GM23338 (cell line): ENCODE measurements at places on chromosomes 13 and 19.
A peak's percentile ranks its signal among the peaks of the same experiment; 100 is the strongest.

- DNase-seq = peak; percentile 24
Measured at GRCh38 chr13:89923052-89923451, 1424.4 kb upstream of the MIR17HG start.

- no peak for DNase-seq
Measured at GRCh38 chr19:11102944-11103343, 13.7 kb downstream of the LDLR start.

GRCh38 chr19:11598103-11598483, 810 bp downstream of the ZNF627 start:
- no peak for DNase-seq

GRCh38 chr19:30551271-30551670, 179.1 kb downstream of the ZNF536 start:
- DNase-seq = no peak

DNA sequence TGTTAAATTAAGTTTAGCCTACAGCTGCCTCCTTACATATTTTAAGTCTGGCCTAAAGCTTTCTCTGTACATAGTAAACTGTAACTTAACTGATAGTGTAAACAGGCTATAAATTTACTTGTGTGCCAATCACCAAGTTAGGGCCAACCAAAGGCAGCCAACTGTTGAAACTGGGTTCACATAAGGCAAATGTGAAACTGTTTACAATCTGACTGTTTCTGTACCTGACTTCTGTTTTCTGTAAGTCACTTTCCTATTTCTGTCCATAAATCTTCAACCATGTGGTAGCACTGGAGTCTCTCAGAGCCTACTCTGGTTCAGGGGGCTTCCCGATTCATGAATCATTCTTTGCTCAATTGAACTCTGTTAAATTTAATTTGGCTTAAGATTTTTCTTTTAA, 103.1 kb downstream of the RAP2A start:
- no peak for DNase-seq

DNA sequence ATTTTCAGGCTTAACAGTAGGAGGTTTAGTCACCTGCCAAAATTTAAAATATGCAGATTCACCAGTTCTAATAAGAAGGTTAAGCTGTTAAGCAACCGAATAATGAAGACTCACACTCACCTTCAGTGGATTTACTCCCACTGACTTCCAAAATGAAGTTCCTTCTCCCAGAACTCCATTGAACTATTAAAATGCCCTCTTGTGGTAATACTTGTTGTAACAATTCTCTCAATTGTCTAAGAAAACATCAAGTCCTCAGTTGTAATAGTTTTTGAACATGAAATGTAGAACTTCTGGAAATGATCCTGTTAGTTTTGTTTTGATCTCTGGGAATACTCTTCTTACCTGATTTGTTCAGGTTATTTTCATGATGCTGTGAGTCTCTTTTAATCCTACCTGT, 522.0 kb upstream of the ATXN8OS start:
- peak; percentile 15 for DNase-seq

DNA sequence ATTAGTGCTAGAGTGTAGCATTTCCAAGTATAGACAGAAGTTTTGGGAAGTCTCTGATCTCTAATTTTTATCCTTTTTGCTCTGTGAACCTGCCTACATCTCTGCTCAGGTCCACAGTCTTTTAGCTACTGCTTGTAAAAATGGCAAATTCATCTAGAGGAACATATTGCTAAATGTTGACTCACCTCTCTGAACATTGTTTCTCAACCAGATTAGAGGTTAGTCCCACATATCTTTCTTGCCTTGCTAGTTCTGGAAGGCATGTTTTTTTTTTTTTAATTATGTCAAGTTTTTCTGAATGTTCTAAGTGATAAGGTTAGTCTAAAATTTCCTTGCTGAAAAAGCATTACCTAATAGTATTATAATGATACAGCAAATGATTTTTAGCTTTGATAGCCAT, 2889.6 kb upstream of the PCDH20 start:
- no peak for DNase-seq

GRCh38 chr19:1986357-1987162, 29.0 kb downstream of the BTBD2 start:
- no peak for DNase-seq

DNA sequence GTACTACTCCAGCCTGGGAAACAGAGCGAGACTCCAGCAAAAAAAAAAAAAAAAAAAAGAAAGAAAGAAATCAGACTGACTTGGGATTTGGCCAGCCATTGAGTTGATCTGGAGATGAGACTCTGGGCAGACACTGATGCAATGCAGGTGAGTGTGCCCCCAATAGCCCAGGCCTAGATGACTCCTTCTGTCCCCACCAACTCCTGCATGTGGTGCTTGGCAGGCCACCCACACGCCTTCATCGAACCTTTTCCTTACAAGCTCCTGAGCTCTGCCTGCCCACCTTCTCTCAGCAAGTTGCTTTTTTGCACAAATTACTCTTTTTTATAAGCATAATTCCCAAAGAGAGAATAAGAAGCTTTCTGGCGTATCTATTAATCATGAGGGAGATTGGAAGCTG, 97.9 kb upstream of the MBNL2 start:
- no peak for DNase-seq

DNA sequence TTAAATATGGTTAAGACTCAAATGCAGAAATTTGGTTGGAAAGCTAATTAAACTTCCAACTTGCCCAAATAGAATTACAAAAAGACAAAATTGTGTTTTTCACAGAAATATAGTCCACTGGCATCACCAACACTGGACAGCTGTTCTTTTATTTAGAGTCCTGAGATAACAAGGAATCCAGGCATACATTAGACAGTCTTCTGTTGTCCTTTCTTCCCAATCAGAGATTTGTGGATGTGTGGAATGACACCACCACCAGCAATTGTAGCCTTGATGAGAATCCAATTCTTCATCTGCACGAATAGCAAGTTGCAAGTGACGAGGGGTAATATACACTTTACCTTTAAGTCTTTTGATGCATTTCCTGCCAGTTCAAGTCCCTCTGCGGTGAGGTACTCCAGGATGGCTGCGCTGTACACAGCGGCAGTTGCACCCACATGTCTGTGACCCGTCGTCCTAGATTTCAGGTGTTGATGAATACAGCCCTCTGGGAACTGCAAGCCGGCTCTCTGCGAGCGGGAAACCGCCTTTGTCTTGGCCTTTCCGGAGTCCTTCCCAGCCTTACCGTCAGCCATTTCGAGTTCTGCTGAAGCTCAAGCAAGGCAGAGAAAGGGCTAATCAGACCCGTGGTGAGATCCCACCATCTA, 14.7 kb downstream of the UBAC2 start:
- DNase-seq = no peak

DNA sequence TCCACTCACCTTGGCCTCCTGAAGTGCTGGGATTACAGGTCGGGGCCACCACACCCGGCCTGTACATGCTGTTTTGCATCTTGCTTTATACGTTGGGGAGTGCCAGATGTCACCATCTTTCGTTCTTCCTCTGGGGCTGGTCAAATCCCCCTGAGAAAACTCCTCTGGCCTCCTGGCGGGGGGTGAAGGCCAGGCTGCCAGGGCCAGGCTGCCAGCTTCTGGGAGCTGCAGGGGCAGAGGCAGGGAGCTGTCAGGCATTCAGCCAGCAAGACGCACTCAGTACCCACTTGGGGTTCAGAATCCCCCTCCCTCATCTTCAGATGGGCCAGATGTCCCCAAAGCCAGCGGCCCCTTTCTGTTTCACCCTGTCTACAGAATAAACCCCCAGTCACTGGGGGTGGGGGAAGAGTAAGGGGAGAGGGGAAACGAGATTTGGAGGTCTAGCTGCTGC, 16.1 kb downstream of the ZSWIM9 start:
- DNase-seq = no peak

GRCh38 chr13:47949799-47950198, 51.3 kb downstream of the SUCLA2 start:
- DNase-seq = no peak

DNA sequence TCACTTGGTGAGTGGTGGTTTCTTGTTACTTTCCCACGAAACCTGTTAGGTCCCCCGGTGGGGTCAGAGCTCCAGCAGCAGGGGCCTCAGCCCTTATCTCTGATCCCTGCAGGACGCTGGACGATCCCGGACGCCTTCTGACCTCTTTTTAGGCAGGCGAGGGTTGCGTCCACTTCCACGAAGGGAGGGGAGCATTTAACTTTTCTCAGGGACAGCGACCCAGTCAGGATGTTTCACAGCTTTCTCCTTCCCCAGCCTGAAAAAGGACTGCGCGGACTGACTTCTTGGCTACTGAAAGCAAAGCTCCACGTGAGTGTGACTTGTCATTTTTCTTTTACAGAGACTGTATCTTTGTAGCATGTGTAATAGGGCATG, 692 bp downstream of the ZNF234 start:
- no peak for DNase-seq

DNA sequence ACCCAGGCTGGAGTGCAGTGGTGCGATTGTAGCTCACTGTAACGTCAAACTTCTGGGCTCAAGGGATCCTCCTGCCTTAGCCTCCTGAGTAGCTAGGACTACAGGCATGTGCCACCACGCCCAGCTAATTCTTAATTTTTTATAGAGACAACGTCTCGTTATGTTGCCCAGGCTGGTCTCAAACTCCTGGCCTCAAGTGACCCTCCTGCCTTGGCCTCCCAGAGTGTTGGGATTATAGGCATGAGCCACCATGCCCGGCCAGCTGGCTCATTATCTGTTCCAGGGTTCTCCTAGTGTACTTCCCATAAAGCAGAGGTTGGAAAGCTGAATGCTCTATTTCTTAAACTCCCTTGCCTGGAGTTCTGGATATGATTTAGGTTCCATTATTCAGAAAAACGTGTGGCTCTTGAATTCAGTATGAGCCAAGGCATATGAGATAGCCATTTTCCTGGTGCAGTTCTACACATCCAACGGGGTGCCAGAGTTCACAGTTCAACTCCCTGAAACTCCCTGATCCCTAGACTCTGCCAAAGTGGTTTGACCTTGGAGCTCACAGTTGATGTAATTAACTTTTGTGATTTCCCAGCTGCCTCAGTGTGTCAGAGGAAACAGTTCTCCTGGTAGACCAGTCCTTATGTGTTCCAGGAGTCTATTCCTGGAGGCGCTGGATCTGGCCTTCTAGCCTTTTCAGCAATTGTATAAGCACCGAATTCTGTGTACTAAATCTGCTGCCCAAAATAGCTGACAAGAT, 21.6 kb downstream of the GPR183 start:
- DNase-seq = no peak

DNA sequence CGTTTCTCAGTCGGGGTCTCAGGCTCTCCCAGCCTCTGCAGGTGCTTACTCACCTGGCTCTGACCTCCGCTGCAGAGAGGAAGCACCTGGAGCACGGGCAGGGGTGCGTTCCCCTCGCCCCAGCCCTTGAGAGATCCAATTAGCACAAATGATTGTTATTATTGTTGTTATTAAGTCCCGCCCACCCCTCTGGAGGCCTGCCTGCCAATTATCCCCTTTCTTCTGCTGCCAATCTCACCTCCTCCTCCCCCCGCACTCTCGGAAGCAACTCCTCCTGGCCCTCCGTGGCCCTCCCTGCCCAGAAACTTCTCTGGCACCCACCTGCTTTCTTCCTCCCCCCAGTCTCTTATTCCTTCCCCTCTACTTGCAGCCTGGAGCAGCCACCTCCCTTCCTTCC, 8.8 kb downstream of the ZNF787 start:
- DNase-seq = no peak

DNA sequence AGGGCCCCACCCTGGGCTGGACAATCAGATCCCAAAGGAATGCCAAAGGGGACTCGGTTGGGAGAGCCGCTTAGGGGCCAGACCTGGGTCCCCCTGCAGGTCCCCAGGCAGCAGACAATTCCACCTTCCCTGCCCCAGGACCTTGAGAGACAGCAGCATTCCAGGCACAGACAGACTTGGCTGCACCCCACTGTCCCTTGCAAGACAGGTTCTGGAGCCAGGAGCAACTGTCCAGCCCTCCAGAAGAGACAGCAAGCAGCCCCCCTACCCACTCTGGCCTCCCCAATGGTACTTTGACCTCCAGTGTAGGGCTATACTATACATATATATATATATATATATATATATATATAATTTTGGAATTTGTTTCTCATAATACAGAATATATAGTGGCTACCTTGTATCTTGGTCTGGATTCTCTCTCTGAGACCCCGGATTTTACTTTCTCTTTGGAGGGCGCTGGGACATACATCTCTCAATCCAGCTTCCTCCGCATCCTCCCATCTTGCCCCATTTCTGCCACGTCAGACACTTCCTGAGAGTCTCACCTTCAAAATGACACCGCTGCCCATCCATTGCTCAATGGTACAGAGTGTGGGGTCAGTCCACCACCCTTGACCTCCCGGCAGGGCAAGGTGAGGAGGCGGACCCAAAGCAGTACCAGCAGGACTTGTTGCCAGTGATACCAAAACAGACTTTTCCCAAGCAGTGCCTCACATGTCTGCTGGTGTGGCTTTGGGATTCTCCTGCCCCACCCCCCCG, 12.7 kb downstream of the SMIM24 start:
- DNase-seq = no peak

GRCh38 chr19:21202865-21203494, 61.1 kb downstream of the ZNF431 start:
- peak; percentile 92 for DNase-seq

DNA sequence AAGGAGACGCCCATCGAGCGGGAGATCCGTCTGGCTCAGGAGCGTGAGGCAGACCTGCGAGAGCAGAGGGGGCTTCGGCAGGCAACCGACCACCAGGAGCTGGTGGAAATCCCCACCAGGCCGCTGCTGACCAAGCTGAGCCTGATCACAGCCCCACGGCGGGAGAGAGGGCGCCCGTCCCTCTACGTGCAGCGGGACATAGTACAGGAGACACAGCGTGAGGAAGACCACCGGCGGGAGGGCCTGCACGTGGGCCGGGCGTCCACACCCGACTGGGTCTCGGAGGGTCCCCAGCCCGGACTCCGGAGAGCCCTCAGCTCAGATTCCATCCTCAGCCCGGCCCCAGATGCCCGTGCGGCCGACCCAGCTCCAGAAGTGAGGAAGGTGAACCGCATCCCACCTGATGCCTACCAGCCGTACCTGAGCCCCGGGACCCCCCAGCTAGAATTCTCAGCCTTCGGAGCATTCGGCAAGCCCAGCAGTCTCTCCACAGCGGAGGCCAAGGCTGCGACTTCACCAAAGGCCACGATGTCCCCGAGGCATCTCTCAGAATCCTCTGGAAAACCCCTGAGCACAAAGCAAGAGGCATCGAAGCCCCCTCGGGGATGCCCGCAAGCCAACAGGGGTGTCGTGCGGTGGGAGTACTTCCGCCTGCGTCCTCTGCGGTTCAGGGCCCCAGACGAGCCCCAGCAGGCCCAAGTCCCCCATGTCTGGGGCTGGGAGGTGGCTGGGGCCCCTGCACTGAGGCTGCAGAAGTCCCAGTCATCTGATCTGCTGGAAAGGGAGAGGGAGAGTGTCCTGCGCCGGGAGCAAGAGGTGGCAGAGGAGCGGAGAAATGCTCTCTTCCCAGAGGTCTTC, 7.1 kb downstream of the MISP start:
- no peak for DNase-seq

DNA sequence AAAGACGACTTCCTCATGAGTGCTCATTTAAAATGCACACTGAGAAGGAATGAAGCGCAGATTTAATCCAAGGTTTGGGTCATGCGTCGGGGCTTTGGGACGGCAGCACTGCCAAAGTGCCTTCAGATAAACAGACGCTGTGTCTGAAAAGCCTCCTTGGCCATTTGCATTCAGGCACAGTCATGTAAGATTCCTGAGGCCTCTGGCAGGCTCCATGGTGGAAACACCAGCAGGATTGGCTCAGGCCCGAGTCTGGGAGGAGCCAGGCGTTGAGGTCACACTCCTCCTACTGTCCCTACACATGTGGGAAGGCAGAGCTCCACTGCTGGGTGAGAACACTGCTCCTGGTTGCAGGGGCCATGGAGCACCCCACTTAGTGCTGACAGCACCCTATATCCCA, 113.3 kb upstream of the KL start:
- peak; percentile 28 for DNase-seq
